ENCODE measurements at places on chromosomes 16 and 17.

- no peak for DNase-seq
Measured at GRCh38 chr17:3400055-3400454, 1.8 kb upstream of the OR1E1 start.

- DNase-seq = no peak
Measured at GRCh38 chr16:11303405-11304138, 22.4 kb upstream of the PRM1 start.

GRCh38 chr17:18261146-18261515, 669 bp downstream of the MIEF2 start:
- peak; percentile 47 for DNase-seq

DNA sequence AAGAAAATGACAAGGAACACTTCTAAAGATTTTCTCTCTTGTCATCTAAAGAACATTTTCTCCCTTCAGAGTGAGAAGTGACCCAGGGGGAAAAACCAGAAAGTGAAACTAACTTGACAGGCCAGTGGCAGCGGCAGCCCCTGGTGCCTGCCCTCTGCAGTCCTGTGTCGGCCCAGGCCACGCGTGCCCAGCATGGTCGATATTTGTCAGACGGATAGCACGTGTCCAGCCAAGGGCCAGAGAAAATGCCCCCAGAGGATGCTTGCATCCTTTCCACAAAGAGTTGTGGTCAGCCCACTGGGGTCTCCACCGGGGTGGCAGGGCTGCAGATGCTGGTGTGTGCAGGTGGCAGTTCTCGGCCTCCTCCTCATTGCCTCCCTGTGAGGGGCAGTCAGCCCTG, 176.6 kb downstream of the RAB11FIP4 start:
- no peak for DNase-seq

DNA sequence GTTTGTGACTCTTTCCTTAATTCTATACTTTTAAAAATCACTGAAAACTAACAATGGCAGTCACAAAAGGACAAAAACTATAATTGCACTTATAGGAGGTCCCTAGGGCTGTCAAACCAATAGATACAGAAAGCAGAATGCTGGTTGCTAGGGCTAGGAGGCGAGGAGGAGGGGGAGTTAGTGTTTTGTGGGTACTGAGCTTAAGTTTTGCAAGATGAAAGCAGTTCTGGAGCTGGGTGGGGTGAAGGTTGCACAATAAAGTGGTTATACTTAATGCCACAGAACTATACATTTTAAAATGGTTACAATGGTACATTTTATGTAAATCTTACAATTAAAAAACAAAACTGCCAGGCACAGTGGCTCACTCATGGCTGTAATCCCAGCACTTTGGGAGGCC, 27.3 kb downstream of the NUBP1 start:
- no peak for DNase-seq

GRCh38 chr17:60128171-60128859, 21.5 kb upstream of the CA4 start:
- DNase-seq = no peak

DNA sequence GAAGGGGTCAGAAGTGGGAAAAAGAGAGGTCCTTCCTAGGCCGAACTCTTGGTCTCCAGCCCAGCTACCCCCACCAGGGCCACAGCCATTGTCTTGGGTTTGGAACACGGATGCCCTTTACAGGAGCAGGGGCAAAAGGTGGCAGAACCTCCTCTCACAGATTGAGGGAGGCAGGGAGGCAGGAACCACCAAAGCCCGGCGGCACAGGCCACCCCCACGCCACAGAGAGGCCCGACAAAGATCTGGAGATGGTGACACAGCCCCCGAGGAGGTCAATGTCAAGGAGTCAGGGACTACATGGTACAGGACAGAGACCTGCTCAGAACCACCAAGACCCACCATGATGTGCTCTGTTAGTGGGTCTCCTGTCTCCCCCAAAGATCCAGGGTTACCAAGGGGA, 44.4 kb upstream of the DLX4 start:
- no peak for DNase-seq

DNA sequence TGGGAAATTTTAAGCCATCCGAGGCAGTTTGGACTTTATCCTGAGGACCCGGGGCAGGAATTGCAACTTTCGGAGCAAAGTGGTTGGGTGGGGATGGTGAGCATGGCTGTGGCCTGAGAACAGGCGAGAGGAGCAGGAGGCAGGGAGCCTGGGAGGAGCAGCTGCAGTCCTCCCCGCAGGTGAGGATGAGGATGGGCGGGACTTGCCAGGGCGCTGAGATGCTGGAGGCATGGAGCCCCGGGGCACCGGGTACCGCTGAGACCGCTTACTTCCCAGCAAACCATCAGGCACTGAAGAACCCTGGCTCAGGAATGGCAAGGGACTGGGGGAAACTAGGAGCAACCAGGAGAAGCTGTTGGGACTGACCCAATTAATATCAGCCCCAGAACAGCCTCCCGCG, 210.8 kb downstream of the GSG1L start:
- DNase-seq = no peak

GRCh38 chr16:617855-618254, 12.9 kb upstream of the WFIKKN1 start:
- no peak for DNase-seq

DNA sequence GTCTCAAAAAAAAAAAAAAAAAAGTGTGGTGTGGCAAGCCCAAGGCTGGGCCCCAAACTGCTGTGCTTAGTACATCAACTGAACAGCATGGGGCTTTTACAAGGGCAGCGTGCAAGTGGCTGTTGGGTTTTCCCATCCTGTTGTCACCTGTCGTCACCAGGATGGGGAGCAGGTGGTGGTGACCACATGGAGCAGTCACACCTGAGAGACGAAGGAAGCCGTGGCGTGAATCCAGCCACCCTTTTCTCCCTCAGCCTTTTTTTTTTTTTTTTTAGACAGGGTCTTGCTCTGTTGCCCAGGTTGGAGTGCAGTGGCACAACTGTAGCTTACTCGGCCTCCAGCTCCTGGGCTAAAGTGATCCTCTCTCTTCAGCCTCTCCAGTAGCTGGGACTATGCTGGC, 4.1 kb upstream of the MRPL58 start:
- DNase-seq = no peak

GRCh38 chr17:80793421-80793820, 198.2 kb upstream of the CHMP6 start:
- DNase-seq = no peak

GRCh38 chr17:77320044-77320440, 179.3 kb downstream of the SEC14L1 start:
- DNase-seq = no peak

GRCh38 chr17:36714789-36715188, 113.4 kb downstream of the MRM1 start:
- DNase-seq = no peak

DNA sequence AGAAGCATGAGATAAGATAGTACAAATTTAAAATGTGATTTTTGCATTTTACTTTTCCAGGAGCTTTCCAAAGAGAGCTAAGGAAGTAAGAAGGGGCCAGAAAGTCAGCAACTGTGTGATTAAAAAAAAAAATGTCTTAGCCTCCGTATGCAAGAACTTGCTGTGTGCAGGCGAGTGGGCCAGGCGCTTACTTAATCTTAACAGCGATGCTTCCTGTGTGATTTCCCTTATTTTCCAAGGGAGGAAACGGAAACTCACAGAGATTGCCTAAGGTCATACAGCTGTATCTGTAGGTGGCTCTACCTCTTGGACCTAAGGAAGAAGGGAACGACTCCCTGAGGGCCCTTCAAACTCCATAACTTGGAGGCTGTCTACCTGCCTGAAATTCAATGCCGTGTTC, 11.1 kb downstream of the HS3ST3B1 start:
- no peak for DNase-seq

- DNase-seq = no peak
Measured at GRCh38 chr17:50539762-50540559, 7.0 kb upstream of the SPATA20 start.

DNA sequence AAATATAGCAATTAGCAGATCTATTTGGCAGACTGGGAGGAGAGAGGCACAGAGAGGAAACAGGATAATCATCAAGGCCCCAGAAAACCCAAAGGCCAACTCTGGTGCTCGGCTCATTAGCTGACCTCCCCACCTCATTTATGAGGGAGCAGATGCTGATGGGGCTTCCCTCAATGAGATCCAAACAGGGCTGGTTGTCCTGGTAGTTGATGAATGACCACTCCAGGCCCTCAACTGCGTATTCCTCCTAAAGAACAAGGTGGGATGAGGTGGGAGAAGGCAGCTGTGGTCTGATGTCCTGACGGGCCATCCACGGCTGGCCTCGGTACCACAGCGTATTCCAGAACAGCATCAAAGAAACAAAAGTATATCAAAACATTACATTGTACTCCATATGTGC, 20.8 kb downstream of the ZNHIT3 start:
- no peak for DNase-seq

DNA sequence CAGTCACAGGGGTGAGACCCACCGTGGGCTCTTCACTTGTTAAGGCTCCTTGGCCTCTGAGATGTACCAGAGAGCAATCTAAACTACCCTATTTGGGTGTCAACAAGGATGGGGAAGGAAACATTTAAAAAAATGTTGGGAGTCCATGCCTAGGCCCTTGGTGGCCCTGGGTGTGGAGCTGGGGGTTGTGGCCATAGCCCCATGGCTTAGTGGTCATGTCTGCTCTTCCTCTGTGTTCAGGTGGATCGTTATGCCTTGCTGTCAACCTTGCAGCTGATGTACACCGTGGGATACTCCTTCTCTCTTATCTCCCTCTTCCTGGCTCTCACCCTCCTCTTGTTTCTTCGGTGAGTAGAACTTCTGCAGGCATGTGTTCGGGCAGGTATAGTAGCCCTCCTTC, 28.5 kb downstream of the GLP2R start:
- no peak for DNase-seq

DNA sequence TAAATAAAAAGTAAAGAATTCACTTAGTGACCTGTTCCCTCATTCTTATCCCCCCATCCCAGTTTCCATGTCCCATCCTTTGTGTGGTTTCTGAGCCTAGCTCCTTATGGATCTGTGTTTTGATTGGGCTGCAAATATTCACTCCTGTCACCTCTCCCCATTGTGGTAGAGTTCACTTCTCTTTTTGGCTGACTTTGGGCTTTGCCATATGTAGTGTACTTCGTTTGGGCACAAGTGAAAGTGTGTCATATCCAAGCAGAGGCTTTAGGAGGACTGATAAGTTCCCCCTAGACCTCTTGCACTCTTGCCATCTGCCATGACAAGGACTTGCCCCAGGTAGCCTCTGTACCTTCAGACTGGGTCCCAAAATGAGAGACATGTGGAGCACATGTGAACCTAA, 13.0 kb upstream of the DHRS7B start:
- DNase-seq = no peak

DNA sequence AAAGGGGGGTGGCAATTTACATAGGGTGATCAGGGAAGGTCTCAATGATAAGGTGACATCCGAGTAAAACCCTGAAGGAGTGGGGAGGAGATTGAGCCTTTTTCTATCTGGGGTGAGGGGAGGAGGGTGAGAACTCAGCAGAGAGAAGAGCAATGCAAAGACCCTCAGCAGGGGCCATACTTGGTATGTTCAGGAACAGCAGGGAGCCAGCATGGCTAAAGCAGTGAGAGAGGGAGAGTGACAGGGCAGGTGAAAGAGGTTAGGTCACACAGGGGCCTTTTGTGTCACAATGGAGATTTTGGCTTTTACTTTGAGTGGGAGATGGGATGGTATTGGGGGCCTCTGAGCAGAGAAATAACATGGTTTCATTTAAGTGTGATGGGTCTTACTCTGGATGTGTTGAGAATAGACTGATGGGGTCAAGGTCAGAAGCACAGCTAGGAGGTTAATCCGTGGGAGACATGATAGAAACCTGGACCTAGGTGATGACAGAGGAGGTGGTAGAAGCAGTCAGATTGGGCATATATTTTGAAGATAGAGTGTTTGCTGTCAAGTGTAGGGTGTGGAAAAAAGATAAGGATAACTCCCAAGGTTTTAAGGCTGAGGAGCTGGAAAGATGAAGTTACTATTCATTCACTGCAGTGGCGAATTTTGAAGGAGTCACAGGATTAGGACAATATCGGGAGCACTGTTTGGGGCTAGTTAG, 6.2 kb downstream of the SP2 start:
- DNase-seq = no peak

DNA sequence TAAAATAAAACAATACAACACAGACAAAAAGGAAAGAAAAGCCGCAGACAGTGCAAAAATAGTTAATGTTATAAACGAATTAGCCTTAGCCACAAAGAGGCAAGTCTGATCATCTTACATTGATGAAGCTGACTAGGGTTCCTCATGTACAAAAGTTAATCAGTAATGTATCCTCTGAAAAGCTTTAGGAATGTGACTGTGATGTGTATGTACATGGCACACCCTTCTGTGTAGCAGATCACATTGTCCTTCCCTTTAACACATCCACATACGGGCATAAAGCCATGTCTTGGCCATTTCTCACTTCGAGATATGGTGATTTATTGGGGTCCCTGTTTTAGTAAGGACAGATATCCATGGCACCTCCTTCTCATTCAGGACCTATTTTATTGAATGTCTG, 1327.5 kb upstream of the CDH8 start:
- DNase-seq = no peak

DNA sequence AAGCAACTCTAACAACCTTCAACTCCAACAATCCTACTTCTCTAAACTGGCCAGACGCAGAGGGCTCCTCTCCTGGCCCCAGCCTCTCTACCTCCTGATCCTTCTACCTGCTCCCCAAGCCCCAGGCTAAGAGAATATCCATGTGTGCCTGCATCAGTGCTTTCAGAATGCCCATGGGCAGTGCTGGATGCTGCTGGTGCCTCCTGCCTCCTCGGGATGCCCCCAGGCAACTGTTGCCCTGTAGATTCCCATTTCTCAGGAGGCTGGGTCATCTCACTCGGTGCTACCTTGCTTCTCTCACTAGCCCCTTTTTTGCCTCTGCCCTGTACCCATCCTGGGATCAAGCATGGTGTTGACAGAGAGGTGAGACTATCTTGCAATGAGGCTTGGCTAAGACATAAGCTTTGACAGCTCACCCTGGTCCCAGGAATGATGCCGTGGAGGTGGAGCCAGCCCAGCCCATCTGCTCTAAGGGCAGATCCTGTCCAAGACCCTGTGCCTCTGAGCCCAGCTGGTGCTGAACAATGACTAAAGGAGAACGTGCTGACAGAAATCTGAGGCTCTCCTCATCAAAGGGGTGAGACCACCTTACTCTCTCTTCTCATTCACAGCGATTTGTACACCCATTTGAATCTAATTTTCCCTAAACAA, 19.4 kb upstream of the SUPT4H1 start:
- DNase-seq = no peak

- DNase-seq = no peak
Measured at GRCh38 chr16:15819046-15819445, 37.8 kb downstream of the MYH11 start.

DNA sequence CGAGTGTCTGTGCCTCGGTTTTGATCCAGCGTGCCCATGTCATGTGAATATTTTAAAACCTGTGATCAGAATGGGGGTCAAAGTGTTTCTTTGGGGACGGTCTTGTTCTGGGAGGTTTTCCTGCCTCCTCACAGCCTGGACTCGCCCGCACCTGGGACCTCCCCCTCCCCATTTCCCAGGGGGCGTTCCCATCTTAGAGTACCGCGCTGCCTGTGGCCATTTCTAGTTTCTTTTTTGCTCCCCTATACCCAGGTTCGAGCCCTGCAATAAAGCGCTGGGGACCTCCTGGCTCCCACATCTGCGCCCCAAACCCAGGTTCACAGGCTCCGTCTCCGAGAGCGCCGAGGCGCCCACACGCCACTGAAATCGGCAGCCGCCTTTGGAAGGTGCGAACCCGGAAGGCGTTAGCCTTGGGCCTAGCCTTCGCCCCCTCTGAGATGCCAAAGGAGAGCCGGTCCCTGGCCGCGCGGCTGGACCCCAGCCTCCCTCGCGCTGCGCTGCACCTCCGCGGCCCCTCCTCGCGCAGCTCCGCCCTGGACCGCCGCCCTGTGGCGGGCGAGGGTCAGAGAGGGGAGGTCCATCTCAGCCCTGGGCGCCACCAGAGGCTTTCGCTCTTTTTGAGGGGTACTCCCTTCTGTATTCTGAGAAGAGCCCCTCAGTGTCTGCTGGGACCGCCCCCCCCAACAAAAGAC, 1.7 kb downstream of the KCNJ12 start:
- DNase-seq = no peak
